ENCODE measurements at places on chromosomes 5 and 9. TPM values are rescaled to one million over a fixed set of nuclear protein-coding genes. Genes with fewer than 3 reads are reported as not detected.

PCDHGA8 gene
- not detected for total RNA-seq

PPP3R2 gene
- total RNA-seq = not detected

TMEM171 gene
- not detected for total RNA-seq

LRRC14B gene
- total RNA-seq = not detected

QSOX2 gene
- total RNA-seq = 11.2 TPM

ADCY2 gene
- not detected for total RNA-seq

PPP2CA gene
- 194 TPM for total RNA-seq

CDH10 gene
- total RNA-seq = not detected

FNBP1 gene
- 153 TPM for total RNA-seq

SH3GL2 gene
- not detected for total RNA-seq

HACD4 gene
- 10.1 TPM for total RNA-seq

CACFD1 gene
- 0.38 TPM for total RNA-seq

PCDHB12 gene
- total RNA-seq = not detected

HINT2 gene
- 73.5 TPM for total RNA-seq

Data from activated CD8-positive, alpha-beta memory T cell treated with anti-CD3 and anti-CD28 coated beads, Interleukin-2, amount 10 ng/mL, durations not matched to agents 7 days and 5 days (primary cell).